MCF 10A (cell line): ENCODE measurements at places on chromosomes 5 and 9.

- no peaks in the 10 kb centered on the region for H3K36me3 ChIP-seq
- H3K4me1 ChIP-seq, result peaks cover 24% of the 10 kb centered on the region
- H3K27me3 ChIP-seq, result no peaks in the 10 kb centered on the region
- H3K27ac ChIP-seq, result no peak overlapping the region
Measured at GRCh38 chr5:102777099-102777498, 22.0 kb downstream of the PAM start.

- peaks cover 64% of the 10 kb centered on the region for H3K4me1 ChIP-seq
- peak; percentile 67 for DNase-seq
- H3K27me3 ChIP-seq, result no peaks in the 10 kb centered on the region
- H3K27ac ChIP-seq, result peak overlapping the region; percentile 79
- H3K36me3 ChIP-seq, result peaks cover 22% of the 10 kb centered on the region
Measured at GRCh38 chr5:107570805-107571531, 99.8 kb downstream of the EFNA5 start.

DNA sequence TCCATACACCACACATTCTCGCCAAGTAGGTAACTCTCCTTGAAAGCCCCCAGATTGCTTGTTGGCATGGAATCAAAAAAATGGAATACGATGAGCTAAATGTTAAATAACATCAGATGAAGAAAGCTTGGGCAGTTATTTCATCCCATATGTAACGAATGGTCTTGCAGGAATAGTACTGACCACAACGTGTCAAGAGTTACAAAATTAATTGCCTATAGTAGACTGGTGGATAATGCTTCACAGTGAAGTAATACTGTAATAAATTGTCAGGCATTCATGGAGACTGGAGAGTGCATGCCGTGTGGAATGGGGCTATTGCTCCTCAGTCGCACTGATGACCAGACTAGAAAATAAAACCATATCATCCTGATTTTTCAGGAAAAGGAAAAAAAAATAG lies 1628.7 kb downstream of the MAT2B start:
- H3K36me3 ChIP-seq, result no peaks in the 10 kb centered on the region
- no peak for DNase-seq
- no peaks in the 10 kb centered on the region for H3K27me3 ChIP-seq
- H3K4me1 ChIP-seq, result no peaks in the 10 kb centered on the region
- no peak overlapping the region for H3K4me3 ChIP-seq

DNA sequence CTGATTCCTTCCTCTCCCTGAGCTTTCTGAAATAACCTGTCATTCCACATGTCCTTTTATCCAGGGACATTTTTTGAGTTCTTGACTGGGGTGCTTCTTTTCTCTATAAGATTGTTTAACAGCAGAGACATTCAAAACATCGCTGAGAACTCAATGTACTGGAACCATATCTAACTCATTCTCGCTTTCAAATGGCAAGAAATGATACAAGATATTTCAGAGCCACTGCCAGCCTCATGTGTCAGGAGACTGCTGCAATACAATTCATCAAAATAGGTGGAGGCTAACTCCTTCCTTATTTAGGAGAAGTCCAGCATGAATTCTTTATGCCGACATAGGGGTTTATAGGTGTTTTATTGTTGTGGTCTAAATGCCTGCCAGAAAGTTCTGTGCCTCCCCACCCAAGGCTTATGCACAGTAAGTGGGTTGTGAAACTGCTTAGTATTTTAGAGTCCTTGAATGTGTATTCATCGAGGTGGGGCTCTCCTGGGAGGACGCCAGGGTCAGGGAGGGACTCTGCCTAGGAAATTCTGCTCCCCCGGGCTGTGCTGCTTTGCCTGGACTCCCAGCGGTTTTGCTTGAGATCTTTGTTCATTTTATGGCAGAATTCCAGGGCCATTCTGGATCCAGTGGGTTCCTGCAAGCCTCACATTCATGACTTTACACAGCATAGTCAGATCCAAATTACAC lies 53.9 kb downstream of the ZNF474 start:
- peak overlapping the region; percentile 85 for H3K27ac ChIP-seq
- DNase-seq, result peak; percentile 100
- no peaks in the 10 kb centered on the region for H3K27me3 ChIP-seq
- no peaks in the 10 kb centered on the region for H3K36me3 ChIP-seq
